ENCODE measurements at places on chromosomes 16 and 17.

DNA sequence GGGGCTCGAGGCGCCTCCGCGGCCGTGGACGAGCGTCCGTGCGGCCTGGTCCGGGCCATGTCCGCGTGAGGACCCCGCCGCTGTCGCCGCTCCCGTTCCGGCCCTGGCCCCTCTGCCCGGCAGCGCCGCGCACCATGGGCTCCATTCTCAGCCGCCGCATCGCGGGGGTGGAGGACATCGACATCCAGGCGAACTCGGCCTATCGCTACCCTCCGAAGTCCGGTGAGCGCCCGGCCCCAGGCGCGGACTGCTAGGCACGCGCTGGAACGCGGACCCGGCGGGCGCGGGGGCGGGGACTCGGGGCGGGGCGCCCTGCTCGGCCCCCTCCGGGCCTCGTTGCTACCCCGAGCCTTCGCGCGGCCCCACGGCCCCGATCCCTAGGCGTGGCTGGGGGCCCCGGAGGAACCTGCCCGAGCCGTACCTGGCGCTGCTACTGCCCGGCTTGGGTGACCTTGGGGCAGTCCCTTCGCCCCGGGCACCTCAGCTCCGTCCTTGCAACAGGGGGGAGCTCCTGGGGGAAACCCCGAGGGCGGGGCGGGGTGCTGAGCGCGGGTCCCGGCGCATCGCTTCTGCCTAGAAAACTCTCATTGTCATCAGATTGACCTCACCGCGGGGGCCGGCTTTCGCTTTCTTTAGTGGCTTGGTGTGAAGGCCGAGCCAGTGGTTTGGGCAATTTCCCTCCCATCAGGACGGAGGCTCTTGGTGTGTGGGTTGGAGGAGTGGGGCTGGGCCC, 367 bp downstream of the MGRN1 start:
- DNase-seq, result no peak

GRCh38 chr17:915538-916201, 63.9 kb downstream of the NXN start:
- no peak for DNase-seq

- DNase-seq, result no peak
Measured at GRCh38 chr17:47785538-47786123, 36.0 kb downstream of the OSBPL7 start.

- peak; percentile 97 for DNase-seq
Measured at GRCh38 chr17:4948931-4949320, 596 bp upstream of the PFN1 start.

DNA sequence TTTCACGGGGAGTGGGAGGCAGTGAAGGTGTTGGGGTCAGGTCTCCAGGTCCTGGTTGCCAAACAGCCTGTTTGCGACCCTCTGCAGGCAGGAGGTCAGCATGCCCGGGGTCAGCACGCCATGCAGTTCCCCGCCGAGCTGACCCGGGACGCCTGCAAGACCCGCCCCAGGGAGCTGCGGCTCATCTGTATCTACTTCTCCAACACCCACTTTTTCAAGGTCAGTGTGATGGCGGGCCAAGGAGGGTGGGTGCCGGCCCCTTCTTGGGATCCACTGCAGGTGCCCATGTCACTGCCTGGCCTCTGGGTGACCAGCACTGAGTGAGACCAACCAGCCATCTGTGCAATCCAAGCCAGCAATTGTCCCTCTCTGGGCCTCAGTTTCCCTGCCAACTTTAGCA, 21.3 kb downstream of the ADGRG5 start:
- DNase-seq, result no peak

DNA sequence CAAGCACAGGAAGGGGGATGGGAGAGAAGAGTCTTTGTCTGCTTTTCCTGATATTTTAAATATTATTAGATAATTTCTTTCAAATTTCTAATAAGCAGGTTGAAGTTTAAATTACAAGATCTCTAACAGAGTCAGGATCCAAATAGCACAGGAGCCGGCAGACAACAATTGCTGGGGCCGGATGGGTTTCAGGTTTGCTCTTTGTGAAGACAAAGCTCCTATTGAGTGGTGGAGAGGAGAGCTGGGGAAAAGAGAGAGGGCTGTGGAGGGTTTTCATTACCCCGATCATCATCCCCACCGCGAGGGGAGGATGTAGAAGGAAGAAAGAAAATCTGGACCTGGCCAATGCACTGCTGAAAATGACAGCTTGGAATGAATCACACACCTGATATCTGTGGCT, 197.3 kb downstream of the SOX9 start:
- DNase-seq, result no peak

DNA sequence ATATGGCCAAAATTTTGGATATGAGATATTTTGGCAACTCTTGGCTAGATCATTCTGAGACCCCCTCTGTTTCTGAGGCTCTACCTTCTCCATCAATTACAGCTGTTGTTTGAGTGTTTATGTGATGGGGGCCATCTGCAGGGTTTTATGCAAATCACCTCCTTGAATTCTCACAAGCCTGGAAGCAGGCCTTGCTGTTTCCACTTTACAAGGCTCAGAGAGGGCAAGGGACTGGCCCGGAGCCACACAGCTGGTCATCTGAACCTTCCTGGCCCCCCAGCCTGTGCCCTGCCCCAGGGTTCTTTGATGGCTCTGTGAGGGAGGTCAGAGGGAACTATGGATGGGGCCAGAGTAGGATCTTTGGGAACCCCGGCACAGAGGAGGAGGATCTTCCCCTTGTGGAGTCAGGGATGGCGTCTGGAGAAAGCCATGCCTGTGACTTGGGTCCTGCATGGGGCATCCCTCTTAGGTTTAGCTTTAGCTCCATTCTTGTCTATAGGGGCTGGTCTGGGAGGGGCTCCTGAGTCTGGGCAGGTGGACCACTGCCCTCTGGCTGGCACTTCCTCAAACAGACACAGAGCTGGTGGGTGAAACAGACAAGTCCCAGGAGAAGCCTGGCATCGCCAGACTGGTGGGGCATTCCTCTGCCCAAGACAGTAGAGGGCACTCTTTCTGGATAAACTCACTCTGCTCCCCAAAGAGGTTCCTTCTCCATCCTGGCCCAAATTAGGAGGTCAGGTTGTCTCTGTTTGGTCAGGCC, 26.2 kb downstream of the IL21R start:
- DNase-seq, result no peak

DNA sequence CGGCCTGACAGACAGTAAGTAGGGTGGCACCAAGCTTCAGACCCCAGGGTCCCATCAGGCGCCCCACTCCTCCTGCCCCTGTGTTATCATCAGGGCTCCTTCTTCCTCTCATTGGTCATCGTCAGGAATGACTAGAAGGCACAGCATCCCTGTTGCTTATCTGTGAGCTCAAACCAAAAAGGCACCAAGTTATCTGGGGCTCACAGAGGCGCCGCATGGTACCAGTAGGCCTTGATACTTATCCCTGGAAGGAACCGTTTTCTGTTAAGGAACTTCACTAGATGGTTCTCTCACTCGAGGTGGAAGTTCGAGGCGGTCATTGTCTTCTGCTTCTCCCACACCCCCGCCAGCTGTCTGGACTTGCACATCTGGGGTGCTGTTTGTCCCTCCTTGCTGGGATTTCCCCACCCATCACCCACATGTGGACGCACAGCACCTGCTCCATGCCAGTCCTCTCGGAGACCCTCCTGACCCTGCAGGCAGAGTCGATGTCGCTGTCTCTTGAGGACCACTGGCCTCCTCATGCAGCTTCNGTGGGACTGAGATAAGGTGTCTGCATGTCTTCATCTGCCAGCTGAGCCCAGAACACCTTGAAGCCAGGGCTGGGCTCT, 52.1 kb downstream of the METRNL start:
- DNase-seq, result no peak

DNA sequence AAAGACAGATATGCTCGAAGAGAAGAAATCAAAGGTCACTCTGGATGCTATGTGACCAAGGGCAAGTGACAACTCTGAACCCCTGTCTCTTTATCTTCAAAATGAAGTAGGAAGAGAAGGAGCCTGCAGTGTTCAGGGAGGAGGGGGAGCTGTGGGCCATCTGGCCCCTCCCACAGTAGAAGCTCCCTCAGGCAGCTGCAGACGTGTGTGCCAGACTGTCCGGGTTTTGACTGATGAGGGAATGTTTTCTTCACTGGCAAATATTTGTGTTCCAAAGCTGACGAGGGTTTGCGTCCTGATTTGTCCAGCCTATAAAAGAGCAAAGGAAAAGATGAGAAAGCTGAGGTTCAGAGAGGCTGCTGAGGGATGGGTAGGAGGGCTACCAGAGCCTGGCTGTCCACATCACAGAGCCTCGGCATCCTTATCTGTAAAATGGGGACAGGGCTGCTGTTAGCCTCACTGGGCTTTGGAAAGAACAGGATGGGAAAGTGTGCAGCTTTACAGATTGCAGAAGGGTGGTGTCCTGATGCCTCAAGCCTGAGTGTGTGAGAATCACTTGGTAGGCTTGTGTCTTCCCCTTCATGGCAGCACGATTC, 1.8 kb upstream of the GINS2 start:
- DNase-seq, result no peak

DNA sequence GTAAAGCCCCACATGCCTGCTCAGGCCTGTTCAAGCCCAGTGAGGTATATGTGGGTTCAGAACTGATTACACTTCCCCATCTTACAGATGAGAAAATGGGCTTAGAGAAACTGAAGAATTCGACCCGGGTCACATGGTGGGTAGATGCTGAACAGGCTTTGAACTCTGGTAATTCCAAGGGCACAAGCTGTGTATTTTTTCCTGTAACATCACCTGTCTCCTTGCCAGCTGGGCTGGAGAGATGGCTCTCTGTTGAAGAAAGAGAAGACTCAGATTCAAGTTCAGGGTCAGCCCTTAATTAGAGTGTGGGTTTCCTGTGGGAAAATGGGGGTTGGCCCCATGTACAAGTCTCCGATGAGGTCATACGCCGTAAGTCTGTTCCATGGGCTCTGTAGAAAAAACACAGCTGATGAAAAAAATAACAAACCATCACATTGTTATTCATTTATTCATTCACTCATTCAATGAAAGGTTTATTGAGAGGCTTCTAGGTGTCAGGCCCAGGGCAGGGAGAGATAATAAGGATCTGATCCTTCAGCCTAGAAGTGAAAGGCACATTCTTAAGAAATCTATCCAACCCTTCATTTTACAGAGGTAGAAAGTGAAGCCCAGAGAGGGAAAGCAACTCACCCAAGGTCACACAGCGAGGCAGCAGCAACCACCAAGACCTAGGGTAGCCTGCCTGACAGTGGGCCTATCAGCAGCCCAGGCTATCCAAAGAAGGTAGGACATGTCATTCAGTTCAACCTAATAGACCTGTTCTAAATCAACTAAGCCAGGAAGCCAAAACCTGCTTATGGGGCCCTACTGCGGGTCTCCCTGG, 482.8 kb downstream of the SOX9 start:
- DNase-seq, result no peak

DNA sequence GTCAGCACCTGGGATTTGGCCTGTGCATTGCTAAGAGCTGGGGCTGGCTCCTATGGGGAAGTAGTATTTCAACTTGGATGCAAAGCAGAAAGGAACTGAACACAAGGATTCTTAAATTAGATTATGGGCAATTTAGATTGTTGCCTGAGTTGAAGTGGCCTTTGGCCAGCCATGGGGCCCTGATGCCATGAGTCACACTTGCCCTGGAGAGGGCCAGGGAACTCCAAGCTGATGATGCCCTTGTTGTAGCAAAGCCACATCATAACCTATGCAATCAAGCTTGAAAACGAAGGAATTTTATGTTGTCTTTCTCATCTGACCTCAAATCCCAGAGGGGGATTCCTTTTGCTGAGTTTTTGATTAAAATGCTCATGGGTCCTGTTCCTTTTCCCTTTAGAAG, 3.9 kb upstream of the SPATA32 start:
- DNase-seq, result no peak

GRCh38 chr17:862582-862981, 80.4 kb downstream of the MRM3 start:
- no peak for DNase-seq

DNA sequence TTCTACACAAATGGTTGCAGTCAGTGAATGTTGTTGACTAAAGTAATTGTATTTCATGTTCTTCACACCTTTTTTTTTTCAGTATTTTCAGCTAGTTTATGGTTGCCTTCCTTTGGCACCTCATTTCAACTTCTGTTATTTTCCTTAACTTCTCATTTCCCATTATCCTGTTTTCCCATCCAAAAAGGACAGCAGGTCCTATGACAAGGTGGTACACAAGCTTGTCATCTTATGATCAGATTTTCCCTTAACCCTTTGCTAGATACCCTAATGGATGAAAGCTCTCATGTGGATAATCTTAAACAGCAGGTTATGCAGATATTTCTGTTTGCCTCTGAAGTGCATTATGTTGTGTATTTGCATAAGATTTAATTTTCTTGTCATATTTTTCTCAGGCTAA, 7.1 kb upstream of the ASIC2 start:
- DNase-seq, result no peak

GRCh38 chr17:36885153-36885735, 52.0 kb upstream of the LHX1 start:
- no peak for DNase-seq

Data from frontal cortex (tissue), 4 donors.